NCI-H748 treated with DMSO at 0.1 percent for 48 hours (cell line): ENCODE measurements at places on chromosomes 16 and 17.
A peak's percentile ranks its signal among the peaks of the same experiment; 100 is the strongest.

DNA sequence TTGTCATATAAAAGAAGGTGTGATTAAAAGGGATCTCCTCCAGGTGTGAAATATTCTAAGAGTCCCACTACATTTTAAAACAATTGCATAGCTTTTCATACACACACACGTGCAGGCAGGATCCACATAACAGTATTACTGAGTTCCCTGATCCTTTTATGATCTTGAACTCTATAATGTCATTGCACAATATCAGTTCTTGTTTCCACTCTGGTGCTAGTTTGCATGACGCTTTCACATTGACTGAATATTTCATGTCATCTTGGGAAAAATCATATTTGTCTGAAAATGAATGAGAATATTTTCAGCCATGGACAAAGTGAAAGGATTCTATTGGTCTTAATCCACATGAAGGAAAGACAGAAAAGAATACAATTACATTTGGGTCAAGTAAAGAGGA is 703.8 kb downstream of the CDH8 start:
- no peak for DNase-seq

DNA sequence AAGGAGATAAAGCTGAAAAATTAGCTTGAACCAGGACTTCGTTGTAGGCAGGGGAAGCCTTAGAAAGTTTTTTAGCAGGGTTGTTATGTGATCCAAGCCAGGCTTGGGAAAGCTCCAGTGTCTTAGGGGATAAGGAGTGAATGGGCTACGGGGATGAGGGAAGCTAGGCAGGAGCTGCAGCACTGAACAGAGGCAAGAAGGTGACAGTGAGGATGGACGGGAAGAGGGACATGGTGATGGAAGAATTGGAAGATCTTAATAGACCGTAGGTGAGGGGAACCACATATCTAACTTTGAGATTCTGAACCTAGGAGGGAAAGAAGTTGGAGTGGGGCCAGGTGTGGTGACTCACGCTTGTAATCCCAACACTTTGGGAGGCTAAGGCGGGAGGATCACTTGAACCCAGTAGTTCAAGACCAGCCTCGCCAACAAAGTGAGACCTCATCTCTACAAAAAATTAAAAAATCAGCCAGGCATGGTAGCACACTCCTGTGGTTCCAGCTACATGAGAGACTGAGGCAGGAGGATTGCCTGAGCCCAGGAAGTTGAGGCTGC is 3.2 kb downstream of the RHBDL3 start:
- no peak for DNase-seq

DNA sequence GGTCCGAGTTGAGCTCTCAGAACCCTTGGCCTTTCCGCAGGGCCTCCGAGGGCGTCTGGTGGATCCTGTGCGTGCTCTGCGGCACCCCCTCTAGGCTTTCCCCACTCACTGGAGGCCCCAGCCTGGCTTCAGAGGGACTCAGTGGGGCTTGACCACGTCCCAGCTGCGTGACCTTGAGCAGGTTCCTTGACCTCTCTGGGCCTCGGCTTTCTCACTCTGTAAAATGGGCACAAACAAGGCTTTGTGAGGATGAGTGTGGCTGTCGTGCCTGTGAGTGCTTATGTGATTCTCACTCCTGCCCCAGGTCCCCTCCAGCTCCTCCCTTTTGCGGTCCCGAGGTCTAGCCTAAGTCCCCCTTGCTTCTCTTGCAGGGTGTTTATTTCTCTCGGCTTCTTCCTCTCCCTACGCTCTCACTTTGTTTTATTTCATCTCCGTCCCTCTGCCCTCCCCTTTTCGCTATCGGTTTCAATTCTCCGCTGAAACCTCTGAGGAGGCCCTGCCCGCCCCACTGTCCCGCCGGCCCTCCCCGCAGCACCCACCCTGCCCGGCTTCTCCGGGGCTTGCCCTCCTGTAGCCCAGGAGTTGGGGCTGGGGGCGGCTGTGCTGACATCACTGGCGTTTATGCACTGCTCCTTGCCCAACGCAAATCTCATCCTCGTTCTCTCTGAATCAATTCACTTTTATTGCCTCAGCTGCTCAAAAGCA is 82.3 kb upstream of the CBX4 start:
- DNase-seq, result no peak

- DNase-seq, result no peak
Measured at GRCh38 chr17:66450008-66450851, 147.8 kb downstream of the PRKCA start.

DNA sequence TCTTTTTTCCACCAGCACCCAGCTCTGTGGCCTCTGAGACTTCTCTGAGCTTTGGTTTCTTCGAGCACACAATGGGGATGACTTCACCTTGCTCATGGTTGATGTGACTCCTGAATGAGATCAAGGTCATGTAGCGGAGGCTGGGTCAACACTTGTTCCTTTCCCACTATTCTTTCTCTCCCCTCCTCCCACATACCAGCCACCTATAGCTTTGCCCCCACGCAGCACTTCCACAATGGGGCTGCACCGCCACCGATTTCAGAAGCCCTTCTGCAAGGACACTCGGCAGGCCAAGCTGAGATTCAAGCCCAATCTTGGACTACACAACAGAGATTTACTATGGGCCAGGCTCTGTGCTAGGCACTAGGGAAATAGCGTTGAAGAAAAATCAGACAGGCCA is 14.4 kb downstream of the TRIM25 start:
- DNase-seq, result no peak

GRCh38 chr17:72656130-72656763 is 436.2 kb downstream of the SLC39A11 start:
- DNase-seq, result no peak

- DNase-seq, result no peak
Measured at GRCh38 chr16:69610356-69610755, 44.6 kb downstream of the NFAT5 start.

DNA sequence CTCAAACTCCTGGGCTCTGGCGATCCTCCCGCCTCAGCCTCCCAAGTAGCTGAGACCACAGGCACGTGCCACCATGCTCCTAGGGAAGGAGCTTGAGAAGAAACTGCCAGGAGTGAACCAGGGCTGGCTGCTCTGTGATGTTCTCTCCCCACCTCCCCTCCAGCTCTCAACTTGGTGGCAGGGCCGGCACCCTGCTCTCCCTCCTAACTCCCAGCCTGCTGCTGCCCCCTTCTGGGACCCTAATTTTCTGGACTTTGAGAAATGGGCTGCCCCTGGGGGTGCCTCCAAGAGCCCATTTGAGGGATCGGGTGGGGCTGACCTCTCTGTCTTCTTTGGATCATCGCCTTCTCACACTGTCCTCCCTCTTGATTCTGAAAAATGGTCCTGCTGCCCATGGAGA is 14.9 kb upstream of the STAT3 start:
- peak; percentile 7 for DNase-seq

GRCh38 chr16:50546125-50546524 is 2.1 kb upstream of the NKD1 start:
- DNase-seq, result no peak

DNA sequence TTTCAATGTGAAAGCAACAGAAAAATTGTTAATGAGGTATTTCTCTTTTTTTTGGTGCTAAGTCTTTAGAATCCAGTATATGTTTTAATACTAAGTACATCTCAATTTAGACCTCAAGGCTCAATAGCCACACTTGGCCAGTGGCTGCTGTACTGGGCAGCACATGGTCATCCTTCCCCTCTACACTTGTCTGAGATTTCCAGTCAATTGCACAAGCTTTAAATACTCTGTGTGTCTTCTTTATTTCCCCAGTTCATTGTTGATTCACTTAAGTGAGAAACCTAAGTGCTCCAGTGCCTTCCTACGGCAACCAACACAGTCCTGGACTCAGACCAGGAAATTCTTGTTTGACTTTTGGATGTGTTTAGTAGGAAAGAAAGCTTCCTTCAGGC is 62.2 kb downstream of the TNRC6C start:
- DNase-seq, result no peak

- DNase-seq, result no peak
Measured at GRCh38 chr17:17855976-17856375, 19.2 kb upstream of the SREBF1 start.

GRCh38 chr16:4505356-4506147 is 29.4 kb downstream of the HMOX2 start:
- no peak for DNase-seq

GRCh38 chr16:75104836-75105235 is 11.7 kb downstream of the LDHD start:
- DNase-seq, result no peak

GRCh38 chr16:67926181-67926750 is 5.4 kb downstream of the CTRL start:
- DNase-seq, result peak; percentile 16

- no peak for DNase-seq
Measured at GRCh38 chr17:32514606-32515005, 27.8 kb downstream of the CDK5R1 start.

DNA sequence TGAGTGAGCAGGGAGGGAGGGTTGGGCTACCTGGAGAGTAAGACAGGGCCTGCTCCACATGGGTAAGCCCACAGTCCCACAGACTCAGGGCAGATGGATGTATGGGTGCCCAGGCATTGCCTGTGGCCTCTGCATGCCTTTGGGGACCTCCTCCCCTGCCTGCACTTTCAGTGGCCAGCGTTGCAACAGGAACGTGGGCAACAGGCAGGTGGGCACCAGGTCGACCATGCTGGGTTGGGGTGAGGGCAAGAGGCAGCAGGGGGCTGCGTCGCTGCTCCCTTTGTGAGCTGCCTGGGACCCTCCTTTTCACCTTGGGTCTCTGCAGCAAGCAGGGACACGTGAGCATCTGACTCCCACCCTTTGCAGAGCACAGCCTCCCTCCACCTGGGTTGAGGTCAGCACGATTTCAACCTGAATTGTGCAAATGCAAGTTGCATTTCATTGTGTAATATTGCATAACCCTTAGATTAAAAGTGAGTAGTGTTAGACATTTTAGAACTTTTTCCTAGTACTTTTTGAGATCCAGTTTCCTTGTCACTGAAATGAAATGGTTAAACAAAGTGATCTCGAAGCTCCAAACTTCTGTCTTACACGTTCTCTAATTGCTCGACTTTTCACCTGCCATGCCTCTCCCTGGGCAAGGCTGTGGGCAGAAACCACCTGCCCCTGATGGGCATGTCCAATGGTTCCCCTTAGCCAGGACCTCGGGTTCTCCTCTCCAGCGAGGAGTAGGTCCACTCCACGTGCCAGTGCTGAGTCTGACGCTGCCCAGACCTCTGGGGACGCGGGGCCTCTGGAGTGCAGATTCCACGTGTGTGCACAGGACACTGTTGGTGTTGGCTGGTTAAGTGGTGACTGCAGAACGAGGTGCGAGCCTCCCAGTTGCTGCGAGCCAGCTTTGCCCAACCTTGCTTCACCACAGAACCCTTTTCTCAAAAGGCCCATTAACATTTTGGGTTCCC is 32.9 kb upstream of the IL17C start:
- DNase-seq, result no peak
